Fibroblast of skin of abdomen (primary cell): ENCODE measurements at places on chromosomes 12 and 14.
A peak's percentile ranks its signal among the peaks of the same experiment; 100 is the strongest.

DNA sequence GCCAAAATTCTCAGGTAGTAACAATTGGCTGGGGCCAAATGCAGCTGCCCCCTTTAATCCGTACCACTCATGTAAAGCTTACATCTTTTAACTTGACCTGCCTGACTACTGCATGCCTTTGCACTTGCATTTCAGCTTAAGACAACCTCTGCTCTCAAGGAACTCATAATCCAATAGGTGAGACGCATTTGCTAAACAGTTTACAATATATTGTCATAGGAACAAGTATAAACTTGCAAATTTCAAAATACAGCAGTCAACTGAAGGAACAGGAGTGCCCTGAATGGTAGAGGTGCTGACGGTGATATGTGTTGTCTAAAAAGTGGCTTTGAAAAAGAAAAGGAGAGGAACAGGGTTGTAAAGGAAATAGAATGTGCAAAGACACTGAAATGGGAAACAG, 3.6 kb upstream of the BRMS1L start:
- no peak for DNase-seq

- peak; percentile 76 for DNase-seq
Observed at GRCh38 chr12:3700861-3701260, 52.0 kb downstream of the CRACR2A start.

DNA sequence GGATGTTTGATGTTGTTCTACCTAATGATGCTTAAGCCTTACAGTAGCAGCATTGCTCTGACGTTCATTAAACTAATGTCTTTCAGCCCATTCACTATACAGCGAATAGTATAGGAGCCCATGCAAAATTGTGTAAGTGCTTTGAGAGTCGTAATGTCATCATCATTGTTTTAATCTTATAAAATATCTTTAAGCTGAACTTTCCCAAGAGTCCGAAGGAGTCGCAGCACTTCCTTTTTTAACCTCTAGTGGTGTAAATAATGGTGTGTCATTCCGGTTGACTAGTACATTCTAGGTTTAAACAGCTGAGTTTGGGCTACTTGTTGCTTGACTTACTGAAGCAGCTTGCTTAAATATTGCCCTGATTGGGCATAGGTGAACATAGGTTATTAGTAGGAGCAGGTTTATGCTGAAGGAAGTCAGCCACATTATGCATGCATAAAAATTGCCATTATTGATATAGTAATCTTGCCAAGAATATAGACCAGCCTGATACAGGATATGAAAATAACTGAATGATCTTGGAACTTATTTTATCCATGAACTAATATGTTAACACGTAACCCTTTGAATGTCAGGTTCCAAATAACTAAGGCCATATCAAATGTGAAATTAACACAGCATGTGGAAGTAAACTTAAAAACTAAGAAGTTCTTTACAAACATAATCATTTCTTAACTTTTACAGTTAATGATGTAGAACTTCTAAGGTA, 2.6 kb downstream of the WNK1 start:
- DNase-seq = peak; percentile 64

DNA sequence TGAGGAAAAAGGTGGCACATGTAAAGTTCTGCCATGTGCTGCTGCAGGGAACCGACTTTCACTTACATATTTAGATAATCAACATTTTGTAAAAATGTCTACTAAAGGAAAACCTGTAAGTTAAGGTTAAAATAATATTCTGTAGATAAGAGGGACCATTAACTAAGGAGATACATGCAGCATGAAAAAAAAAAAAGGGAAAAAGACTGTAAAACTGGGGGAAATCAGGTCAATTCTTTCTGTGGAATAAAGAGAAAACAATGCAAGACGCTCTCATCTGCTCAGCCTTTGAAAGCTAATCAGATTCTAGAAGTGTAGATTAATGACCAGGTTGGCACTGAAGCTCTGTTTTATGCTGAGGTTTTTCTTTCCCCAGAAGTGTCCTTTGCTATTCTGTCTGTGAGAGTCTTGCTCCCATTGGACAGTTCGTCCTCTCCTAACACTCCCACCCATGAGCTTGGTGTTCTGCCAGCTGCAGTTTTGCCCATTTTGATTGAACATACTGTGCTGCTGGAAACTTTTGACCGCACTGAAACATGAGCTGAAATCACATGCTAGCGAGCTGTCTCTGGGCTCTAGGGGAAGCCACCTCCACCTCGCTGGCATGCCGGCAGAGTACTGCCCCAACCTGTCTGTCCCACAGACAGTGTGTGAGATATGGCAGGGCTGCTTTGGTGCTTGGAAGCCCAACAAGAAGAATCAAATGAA, 39.7 kb downstream of the PPTC7 start:
- peak; percentile 40 for DNase-seq

- no peak for DNase-seq
Observed at GRCh38 chr12:62472472-62472871, 5.8 kb downstream of the MON2 start.

DNA sequence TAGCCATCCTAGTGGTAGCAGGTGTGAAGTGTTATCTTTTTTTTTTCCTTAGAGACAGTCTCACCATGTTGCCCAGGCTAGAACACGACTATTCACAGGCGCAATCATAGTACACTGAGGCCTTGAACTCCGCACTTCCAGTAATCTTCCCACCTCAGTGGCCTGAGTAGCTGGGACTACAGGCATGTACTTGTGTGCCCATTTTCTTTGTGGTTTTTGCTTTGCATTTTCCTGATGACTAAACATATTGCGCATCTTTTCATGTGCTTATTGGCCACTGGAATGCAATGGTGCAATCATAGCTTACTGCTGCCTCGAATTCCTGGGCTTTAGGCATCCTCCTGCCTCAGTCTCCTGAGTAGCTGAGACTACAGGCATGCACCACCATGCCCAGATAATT, 33.3 kb upstream of the GCH1 start:
- DNase-seq = peak; percentile 53

DNA sequence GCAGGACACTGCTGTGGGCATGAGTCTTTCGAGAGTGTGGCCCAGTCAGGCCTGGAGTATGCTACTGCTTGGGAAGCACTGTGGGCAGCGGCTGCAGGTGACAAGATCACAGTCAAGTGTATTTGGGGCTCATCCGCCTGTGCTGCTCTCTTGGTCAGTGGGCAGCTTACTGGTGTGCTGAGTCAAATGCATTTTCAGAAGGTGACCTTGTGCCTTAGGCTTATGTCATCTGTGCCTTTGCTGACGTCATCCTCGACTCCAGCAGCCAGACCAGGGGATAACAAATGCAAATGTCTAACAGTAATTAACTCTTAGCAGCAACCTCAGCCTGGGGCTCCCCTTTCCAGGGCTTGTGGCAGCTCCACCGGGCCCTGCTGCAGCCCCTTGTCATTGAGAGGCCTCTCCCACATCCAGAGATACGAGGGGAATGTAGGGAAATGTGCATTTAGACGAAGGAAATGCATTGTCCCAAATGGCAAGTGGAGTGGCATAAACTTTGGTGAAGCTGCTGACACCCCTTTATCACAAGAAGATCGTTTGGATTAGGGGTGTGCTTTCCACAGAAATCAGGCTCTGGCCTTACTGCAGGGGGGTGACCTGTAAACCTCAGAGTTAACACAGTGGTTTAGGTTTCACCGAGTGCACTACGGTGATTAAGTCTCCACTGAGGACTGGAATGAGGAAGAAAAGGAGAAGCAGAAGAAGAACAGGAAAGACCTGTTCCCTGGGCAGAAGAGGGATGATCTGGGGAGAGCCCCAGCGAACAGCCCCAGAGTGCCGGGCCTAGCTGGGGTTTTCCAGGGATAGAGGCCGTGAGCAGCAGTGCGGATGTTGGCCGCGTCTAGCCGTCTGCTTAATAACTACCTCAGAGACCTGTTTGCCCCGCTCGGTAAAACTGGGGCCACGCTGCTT, 39.7 kb downstream of the PSMA6 start:
- DNase-seq = no peak

GRCh38 chr12:52225752-52226151, 7.3 kb upstream of the KRT7 start:
- DNase-seq = no peak

- DNase-seq = no peak
Observed at GRCh38 chr14:90336985-90337384, 5.2 kb upstream of the NRDE2 start.

GRCh38 chr12:14408208-14408607, 42.7 kb downstream of the ATF7IP start:
- peak; percentile 47 for DNase-seq

DNA sequence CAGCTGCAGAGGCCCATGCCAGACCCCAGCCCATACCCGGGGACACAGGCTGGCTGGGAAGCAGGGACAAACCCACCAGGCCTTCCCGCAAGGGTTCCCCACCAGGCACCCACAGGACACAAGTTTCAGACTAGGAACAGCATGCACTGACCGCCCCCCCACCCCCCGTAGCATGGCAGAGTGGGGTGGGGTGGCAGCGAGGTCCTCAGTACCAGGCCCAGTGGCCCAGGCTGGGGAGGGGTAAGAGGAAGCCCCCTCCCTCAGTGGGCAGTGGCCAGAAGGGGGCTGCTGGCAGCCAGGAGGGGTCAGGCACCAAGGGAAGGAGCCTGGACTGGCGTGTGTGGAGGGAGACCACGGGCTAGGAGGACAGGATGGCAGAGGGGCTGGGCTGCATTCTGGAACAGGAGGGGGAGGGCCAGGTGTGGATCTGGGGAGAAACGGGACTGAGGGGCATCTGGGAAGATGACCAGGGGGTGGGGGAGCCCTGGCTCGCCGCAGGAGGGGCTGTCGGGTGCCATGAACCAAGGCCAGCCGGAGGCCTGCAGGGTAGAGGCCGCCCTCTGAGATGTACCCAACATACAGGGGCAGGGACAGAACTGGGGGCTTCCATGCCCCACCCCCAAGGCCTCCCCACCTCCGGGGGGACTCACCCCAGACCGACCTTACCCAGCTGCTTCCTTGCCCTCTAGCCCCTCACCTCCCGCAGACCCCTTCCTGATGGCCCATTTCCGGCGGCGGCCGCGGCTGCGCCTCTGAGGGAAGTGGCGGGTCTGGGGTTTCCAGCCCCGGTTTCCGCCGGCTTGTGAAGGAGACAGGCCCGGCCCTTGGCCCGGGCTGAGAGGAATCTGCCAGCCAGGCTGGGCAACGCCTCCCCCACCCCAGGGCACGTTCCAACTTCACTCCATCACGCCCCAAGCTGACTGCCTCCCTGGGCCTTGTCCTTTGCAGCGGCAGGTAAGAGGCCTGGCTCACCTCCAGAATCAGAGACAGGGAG, 5.6 kb upstream of the JAG2 start:
- DNase-seq = no peak

DNA sequence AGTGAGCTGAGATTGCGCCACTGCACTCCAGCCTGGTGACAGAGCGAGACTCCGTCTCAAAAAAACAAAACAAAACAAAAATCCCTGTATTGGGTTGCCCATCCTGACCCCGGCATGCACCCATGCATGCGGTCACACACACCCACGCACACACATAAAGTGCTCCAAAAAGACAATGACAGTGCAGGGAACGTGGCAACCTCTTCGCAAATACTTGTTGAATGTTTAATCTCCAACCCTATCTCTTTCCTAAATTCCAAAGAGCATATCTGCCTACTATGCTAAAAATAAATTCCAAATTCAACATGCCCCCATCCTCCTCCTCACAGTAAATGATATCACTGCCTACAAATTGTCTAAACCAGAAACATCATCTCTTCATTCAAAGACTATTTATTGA, 13.5 kb downstream of the SLC7A7 start:
- no peak for DNase-seq

DNA sequence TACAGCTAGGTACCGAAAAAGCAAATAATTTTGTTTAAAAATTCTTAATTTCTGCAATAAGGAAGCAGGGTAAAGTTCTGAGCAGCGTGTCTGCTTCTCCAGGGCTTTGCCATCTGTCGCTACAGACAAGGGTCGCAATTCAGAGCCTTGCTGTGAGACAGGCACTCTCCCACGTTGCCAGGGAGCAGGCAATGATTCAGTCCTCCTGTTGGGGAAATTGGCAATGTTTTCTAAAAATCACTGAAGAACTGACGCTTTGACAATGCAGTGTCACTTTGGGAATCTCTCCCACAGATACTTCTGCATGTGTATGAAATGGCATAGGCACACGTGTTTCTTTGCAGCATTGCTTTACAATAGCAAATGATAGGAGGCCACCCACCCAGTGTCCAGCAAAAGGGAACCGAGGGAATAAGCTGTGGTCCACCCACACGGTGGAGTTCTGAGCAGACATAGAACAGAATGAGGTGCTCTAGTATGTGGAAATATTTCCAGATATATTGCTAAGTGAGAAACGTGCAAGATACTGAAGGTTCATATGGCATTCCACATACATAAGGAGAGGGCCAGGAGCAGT, 16.0 kb upstream of the HIP1R start:
- no peak for DNase-seq

DNA sequence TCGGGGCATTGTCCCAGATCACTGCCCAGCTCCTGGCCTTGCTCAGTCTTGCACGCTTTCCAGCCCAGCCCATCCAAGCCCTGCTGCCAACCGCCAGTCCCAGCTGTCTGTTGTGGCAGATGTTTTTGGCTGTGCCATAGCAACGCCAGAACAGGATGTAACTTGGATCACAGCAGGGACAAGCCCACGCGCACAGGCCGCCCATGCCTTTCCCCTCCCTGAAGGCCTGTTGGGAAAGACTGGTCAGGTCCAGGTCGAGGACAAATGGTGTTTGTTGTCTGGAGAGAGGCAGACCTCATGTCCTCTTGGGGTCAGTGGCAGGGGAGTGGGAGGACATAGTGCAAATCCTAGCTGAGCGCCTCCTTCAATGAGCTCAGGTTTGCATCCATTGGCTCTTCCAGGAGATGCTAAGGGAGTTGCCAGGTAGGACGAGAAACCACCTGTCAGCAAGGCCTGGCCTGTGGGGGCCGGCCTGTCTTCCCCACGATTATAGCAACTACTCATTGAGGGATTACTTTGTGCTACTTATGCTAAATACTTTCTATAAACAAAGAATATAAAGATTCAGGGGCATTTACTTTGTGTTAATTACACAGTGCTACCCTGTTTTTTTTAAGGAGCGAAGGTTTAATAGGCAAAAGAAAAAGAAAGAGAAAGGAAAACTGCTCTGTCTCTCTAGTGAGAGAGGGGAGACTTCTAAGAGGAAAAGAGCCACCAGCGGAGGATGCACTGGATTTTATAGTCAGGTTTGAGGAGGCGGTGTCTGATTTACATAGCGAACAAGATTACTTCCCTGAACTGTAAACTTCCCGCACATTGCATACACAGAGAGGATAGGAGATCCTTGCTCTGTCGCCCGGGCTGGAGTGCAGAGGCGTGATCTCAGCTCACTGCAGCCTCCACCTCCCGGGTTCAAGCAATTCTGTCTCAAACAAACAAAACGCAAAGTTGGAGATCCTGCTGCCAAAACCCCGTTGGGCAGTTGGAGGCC, 42.8 kb upstream of the CORO1C start:
- peak; percentile 33 for DNase-seq

DNA sequence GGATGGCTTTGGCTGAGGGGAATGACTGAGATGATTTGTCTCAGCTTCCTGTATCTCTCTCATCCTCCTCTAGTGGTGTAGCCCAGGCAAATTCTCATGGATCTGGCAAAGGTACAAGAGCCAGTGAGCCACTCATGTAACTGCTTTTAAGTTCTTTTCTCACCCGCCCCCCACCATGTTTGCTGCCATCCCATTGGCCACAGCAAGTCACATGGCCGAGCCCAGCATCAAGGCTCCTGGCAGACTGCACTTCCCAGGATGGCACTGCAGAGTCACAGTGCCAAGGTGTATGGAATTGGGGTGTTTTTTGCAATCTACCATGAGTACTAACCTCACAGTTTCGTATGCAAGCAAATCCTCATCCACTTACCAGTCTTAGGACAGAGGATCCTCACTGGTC, 50.9 kb downstream of the CHST11 start:
- no peak for DNase-seq

- DNase-seq = no peak
Observed at GRCh38 chr14:57378661-57379060, 11.7 kb upstream of the NAA30 start.
